LHCN-M2 (cell line): ENCODE measurements at places on chromosomes 16 and 17. TPM values are rescaled to one million over a fixed set of nuclear protein-coding genes. Genes with fewer than 3 reads are reported as not detected.
A peak's percentile ranks its signal among the peaks of the same experiment; 100 is the strongest.

DNA sequence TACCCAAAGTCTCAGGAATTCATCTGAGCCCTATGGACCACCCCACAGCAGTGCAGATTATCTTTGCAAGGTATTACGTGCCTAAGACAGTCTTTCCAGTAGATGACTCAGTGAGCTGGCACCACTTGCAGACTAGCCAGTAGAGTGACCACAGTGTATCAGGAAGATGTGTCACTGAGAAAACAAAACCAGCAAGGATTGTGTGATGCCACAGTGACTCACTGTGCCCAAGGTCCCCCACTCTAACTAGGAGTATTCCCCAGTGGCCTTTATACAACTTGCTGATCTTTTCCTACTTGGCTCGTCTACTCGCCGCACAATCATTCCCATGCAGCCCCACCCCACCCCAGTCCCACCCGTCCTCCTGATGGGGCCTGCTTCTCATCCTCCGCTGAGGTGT is 26.8 kb upstream of the PRKCA start:
- DNase-seq = peak; percentile 100

- no peak for DNase-seq
Measured at GRCh38 chr17:67785122-67785477, 40.2 kb upstream of the BPTF start.

The ZDHHC1 gene
- total RNA-seq = 9.9 and 13.5 TPM in 2 replicates

The MPP2 gene
- 3.4 and 11.3 TPM in 2 replicates for total RNA-seq

- DNase-seq = no peak
Measured at GRCh38 chr17:80393241-80393890, 21.6 kb upstream of the ENDOV start.

DNA sequence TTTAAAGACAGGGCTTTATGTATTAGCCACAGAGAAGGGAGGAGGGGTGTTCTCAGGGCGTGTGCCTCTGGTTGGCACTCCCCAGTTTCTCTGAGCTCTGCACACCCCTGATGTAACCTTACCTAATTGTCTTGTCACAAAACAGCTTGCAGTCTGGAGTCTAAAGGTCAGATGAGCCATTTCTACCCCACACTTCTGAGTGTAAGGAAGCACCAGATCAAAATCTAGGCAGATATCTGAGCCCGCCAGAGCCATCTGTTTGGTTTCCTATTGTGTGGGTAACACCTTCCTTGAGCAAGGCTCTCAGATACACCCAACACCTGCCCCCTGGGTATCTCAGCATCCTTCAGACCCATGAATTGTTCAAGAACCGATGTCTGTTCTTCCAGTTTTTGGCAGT is 15.5 kb downstream of the CDH1 start:
- no peak for DNase-seq

DNA sequence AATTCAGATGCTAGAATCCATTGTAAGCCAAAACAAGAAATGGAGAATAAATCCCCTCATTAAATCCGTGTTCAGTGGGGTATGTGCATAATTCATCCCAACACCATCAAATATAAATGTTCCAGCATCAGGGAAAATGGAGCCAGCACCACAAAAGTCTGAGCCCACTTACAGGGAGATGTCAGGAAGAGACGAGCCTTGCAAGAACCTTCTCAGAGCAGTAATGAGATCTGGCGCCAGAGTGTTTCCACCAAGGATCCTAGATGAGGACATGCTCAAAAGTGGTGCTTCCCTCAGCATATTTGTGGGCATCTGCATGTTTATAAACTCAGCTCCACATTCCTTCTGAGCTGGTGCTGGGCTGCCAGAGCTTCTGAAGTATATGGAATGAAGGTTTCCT is 541.9 kb upstream of the C16orf82 start:
- DNase-seq = no peak

GRCh38 chr17:46853896-46854444 is 2.6 kb downstream of the WNT9B start:
- no peak for DNase-seq

DNA sequence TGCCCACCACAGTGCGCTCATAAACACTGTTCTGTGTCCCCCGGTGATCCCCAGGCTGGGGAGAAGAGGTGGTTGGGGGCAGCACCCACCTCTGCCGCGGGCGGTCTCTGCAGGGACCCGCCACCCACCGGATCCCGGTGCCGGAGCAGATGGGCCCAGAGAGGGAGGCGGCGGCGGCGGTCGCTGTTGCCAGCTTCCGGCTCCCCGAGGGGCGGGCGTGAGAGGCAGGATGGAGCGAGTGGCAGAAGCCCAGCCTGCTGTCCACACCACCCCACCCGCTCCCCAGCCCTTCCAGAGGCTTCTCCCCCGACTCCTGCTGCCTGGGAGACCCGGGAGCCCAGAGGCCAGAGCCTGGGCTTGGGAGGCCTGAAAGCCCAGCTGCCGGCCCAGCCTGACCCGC is 142.6 kb upstream of the CIBAR2 start:
- no peak for DNase-seq

The NAGS gene
- total RNA-seq = 1.5 and 1.6 TPM in 2 replicates

The SLC5A10 gene
- total RNA-seq = not detected in 2 replicates

- no peak for DNase-seq
Measured at GRCh38 chr16:27355610-27356009, 41.8 kb downstream of the IL4R start.

The FAM20A gene
- not detected in 2 replicates for total RNA-seq

- no peak for DNase-seq
Measured at GRCh38 chr17:68289936-68290267, 1.0 kb downstream of the SLC16A6 start.

DNA sequence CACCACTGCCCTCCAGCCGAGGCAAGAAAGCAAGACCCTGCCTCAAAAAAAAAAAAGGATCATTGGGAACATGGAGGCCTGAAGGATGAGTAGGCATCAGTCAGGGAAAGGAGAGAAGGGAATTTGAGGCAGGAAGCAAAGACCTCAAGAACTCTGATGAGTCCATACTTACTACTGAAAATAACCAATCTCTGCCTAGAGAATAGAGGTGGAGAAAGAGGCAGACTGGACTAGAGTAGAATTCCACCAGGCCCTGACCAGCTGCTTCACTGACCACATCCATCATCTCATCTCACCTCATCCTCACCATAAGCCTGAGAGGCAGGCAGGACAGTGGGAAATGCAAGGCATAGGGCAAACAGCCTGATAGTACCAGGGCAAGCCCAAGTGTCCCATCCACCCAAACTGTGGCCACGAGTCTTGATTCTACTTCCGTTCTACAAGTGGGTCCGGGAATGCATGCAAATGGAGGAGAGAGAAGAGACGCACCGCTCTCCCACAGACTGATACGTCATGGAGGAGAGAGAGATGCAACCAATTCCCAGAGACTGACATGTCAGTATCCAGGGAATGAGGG is 17.1 kb downstream of the ANKRD11 start:
- peak; percentile 70 for DNase-seq

The HID1 gene
- not detected in 2 replicates for total RNA-seq

DNA sequence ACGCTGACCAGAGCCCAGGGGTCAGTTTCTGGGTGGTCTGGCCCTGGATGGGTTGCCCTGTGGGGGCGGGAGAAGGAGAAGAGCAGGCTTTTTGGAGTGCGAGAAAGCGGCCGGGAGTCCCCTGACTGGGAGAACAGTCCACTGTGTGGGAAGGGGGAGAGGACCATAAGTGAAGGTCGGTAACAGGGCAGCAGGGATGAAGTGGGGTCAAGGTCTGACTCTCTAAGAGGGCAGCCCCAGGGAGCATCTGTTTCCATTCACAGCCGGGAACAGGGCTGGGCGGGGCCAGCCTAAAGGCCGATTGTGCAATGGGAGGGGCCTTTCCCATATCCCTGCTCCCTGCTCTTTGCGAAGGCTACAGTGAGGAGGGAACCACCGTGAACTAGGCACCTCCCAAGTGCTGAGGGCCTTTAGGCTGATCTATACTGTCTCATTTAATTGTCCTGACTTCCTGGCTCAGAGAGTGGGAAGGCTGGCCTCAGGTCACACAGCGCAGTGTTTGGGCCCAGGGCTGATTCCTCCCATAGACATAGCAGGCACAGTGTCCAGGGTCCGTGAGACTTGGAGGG is 10.4 kb upstream of the WFDC1 start:
- DNase-seq = no peak

GRCh38 chr16:53743149-53743566 is 39.2 kb downstream of the FTO start:
- peak; percentile 43 for DNase-seq

DNA sequence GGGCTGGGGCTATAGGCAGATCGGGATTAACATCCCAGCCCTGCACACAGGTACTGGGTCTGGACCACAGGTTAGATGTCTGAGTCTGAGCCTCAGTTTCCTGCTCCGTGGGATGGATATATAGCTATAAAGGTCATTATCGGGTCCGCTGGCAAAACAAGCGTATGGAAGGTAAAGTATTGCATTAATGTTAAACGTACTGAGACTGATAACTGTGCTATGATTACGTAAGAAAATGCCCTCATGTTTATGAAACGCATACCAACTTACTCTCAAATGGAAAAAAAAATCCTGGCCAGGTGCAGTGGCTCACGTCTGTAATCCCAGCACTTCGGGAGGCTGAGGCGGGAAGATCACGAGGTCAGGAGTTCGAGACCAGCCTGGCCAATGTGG is 135.2 kb downstream of the CCDC182 start:
- no peak for DNase-seq

The KRT36 gene
- not detected in 2 replicates for total RNA-seq

DNA sequence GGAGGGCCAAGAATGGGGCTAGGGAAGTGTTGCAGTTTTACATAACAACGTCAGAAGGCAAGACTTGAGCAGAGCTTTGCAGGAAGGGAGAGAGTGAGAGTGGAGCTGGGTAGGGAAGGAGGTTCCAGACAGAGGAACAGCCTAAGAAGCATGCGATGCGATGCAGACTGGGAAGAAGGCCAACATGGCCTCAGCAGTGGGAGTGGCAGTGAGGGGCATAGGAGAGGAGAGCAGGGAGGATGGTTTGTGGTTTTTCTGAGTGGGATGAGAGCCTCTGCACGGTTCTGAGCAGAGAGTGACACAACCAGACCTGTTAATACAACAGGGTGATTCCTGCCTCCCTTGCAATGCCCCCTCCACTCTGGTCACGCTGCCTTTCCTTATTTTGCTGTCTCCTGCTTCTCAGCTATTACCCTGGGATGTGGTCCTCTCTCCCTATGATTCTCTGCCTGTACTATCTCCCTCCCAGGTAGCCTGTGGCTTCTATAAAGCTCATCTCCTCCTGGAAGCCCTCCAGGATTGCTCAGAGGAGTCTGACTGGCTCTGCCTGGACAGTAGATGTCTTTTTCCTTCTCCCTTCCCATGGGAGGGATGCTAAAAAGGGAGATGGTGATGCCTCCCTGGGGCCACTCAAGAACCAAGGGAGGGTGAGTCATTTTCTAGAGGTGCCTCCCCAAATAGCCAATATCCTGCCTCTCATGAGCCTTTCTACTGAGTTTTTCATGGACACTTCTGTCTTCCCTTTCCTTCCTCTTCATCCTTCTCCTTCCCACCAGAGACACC is 38.7 kb upstream of the NGFR start:
- peak; percentile 66 for DNase-seq
